ENCODE measurements at places on chromosomes 13 and 19.

GRCh38 chr13:94232956-94233355 is 246.5 kb downstream of the DCT start:
- DNase-seq = no peak

- no peak for DNase-seq
These were observed 5.8 kb downstream of the LIM2 start for GRCh38 chr19:51382004-51382403.

DNA sequence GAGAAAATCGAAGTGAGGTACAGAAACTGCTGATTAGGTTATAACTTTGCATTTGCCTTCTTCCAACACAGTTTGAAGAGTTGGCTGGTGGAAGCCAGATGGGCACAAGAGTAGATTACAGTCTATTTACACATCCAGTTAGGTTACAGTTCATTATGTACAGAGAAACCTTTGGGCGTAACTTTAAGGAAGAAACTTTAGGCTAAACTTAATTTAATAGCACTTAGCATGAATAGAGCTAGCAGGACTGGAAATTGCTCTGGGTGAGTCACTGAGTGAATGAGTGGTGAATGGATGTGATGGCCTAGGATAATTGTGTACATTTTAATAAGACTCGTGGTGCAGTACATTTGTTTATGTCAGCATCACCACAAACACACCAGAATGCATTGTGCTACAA is 62.9 kb upstream of the KLHL1 start:
- DNase-seq = no peak

GRCh38 chr19:29753190-29753933 is 38.3 kb upstream of the C19orf12 start:
- DNase-seq = no peak

DNA sequence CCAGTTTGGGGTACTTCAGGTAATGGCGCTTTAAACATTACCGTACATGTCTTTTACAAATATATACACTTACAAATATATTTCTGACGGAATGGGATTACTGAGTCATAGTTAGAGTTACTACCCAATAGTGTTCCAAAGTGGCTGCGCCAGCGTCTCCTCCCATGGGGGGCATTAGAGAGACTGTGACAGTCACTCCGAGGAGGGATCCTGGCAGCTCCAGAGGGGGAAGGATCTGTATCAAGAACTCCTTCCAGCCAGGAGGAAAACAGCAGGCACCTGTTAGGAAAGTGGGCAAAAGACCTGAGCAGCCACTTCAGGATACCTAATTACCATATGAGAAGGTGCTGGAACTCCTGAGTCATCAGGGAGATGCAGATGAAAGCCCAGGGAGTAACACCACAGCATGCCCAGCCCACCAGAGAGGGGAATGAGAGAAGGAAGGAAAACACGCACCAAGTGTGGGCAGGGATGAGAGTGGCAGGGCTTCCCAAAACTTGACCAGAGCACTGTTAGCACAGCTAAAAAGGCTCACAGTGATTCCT is 52.9 kb downstream of the SLC7A9 start:
- no peak for DNase-seq

Data from stimulated activated CD8-positive, alpha-beta memory T cell treated with anti-CD3 and anti-CD28 coated beads, Interleukin-4, amount 100 ng/mL, for 1 hour (primary cell).